ENCODE measurements at places on chromosomes 7 and 10.

GRCh38 chr10:7316839-7317238 lies 94.0 kb downstream of the SFMBT2 start:
- DNase-seq, result no peak

DNA sequence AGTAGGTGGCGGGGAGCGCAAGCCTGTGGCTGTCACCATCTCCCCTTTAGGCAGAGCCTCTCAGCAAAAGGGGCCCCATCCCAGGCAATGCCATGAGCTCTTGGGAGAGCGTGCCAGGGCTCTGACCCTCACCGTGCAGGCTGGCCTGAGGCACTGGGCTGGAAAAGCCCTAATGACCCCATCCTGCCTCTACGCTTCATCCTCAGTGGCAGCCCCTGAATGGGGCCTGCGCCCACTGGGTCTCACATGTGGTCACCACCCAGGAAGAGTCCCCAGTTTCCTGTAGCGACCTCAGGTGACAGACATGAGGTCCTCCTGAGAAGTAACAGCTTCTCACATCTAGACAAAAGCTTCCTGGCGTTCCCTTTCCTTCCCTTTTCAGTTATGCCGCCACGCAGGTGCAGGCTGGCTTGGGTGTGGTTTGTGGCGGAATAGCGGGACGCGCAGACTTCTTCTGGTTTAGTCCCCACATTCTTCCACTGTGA lies 59.2 kb downstream of the CLEC2L start:
- no peak for DNase-seq

GRCh38 chr7:35430547-35431153 lies 176.8 kb upstream of the TBX20 start:
- no peak for DNase-seq

- DNase-seq, result no peak
Measured at GRCh38 chr7:151336027-151336708, 5.4 kb upstream of the NUB1 start.

DNA sequence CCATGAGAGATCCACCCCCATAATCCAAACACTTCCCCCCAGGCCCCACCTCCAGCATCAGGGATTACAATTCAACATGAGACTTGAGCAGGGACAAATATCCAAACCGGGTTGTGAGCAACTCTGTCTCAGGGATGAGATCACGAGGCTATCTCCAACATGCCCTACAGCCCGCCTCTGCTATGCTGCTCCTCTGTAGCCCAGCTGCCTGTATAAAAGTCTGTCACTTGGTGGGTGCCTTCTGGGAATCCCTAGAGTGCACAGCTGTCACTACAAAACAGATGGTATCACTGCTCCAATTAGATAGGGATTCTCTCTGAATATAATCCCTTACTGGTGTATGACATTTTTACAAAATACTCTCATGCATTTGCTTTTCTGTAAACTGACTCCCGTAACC lies 114.9 kb upstream of the NANOS1 start:
- DNase-seq, result no peak

GRCh38 chr10:46218921-46219320 lies 67.9 kb upstream of the ANTXRL start:
- DNase-seq, result no peak

GRCh38 chr7:50856806-50857205 lies 74.1 kb upstream of the GRB10 start:
- no peak for DNase-seq

- DNase-seq, result no peak
Measured at GRCh38 chr10:44334621-44335184, 50.2 kb downstream of the CXCL12 start.

DNA sequence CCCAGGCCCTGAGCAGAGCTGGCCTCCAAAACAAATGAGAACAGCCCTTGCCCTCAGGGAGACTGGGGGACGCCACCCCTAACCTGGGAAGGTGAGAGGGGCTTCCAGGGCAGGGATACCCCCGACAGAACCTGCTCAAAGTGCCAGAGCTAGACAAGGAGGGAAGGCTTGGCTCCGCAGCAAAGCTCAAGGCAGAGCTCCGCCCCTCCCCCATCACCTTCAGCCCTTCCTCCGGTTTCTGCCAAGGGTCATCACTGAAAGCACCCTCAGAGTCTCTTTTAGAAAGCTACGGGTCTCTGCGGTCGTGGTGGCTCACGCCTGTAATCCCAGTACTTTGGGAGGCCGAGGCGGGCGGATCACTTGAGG lies 73.4 kb upstream of the CUX1 start:
- no peak for DNase-seq

DNA sequence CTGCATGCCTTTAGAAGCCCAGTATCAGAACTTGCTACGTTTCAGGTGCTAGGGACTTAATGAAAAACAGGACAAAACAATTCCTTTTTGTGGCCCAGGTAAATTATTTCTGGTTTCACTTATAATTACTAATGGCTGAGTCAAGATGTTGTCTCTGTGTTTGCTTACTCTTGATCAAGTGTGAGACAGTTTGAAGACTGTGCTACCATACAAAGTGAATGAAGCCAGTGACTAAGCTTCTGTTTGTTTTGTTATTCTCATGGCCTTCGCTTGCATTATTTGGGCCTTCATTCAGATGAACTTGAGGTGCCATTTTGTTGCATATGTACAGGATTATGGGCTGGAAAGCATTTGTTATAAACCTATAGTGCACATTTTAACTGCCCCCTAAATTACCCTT lies 17.9 kb downstream of the SMNDC1 start:
- no peak for DNase-seq

DNA sequence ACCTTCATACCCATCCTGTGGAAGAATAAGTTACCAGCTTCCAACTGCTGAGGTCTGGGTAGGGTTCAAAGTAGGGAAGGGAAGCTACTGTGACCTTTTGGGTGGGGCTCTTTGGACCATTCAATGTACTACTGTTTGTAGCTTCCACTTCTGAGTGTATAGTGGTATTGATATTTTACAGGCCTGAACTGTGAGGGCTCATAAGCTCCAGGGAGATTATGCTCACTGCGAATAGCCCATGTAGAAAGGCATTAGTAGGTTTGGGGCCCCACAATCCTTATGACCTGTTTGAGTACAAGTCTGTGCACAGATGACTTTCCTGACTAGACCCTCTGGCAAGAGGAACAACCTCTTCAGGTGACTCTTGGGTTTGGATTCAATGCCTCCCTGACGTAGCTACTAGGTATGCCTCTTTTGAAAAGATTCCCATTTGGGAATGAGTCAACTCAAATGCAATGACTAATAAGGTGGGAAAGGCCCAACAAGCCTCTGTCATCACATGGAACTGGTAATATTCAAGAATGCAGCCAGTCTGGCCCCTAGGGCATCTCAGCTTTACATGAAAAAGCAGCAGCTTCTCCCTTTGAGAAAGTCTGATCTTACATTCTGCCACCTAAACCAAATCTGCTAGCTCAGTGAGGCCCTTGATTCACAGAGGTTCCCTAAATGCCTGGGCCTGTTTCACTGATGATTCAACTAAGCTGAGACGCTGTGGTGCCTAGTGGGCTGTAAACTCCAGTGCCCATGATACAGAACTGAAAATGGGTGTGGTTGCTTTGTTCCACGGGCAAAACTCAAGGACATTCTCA lies 79.8 kb downstream of the ABI1 start:
- DNase-seq, result peak; percentile 12

GRCh38 chr10:14779001-14779651 lies 4.4 kb upstream of the FAM107B start:
- DNase-seq, result no peak

DNA sequence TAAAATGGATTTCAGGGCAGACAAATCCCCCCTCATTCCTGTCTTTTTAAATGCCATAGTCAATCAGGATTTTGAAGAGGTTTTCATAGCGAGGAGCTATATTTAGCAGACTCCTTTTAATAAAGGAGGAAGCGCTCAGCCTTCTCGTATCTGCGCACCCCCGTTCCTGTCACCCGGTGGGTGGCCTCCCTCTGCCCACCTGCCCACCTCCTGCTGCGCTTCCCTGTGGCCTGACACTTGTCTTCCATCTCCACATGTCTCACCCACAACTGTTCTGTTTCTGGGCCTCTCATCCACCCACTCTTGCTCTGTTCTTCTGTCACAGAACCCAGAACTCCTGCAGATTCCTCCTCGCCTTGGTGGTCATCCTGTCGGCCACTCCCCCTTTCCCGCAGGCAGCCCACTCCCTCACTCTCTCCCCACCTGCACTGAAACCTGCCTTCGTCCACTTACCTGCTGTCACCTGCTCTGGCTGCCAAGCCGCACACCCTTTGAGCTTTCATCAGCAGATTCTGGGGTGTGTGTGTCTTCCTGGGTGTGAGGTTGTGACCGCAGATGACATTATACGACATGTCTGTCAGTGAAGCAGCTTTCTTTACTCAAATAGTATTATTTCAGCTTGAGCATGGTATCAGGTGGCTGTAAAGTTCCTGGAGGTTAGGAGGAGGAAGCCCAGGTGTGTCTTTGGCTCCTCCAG lies 163.5 kb upstream of the AGK start:
- no peak for DNase-seq

- no peak for DNase-seq
Measured at GRCh38 chr10:48751730-48752129, 67.1 kb downstream of the WDFY4 start.

GRCh38 chr10:135132-135600 lies at the start of gene ZMYND11:
ZMYND11 (plus strand) TSS chr10:135455; CDS start chr10:180013, 44,558 bp downstream.
- DNase-seq, result peak; percentile 54

DNA sequence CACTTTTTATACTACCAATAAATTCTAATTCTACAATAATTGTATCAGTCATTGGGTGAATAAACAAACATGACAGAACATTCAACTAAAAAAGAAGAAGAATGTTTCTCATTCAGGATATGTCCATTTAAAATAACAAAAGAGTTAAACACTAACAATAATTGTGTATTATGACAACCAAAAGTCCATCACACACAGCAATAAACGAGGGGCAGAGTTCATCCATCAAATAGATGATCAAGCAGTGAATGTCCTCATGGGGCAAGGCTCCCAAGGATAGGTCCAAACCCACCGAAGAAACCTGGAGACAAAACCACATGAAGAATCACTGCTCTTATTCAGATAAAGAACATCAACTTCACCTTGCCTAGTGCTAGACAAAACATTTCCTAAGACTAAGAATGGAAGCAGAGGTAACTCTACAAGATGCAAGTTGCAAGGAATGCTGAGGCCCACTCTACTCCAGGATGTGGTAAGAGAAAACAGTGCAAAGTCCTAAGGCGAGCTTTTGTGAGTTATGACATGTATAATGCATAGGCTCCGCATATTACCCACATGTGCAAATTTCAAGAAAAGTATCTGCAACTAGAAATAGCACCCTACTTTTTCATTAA lies 115.1 kb downstream of the PARD3 start:
- DNase-seq, result no peak

DNA sequence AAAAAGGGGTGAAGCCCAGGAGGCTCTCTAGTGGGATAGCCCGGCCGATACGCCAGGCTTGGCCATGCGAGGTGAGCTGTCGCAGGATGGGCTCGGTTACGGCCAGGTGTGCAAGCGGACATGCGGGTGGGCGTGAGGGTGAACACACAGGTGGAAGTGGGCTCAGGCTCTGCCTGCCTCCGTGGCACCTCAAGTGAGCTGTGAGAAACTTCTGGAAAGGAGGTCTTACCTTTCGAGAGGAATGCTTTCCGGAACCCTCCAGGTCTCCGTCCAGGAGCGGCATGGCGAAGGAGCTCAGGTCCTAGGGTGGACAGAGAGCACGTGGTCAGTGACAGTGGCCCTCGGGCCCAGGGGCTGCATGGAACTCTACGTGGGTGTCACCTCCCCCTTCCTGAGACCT lies 90.7 kb downstream of the PRKAG2 start:
- no peak for DNase-seq

DNA sequence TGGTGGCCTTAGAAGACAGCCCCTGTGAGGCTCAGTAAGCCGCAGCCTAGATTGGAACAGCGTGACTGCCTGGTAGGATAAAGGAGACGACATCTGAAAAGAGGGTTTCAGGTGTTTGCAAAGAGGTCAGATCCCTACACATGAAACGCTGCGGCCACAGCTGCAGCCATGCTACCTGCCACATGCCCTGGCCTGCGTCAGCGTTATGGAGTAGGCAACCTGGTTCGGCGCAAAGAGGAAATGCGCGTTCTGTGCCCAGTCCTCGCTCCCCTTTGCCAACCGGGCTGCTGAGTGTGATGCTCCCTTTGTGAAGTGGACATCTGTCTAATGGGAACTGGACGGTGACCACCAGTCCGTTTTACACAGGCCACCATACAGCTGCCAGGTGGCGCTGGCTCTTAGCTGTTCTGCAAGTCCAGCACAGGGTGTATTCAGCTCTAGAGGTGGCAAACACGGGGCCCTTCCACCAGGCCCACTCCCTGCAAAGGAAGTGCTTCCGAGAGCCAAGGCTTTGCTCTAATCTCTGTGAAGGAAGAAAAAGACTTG lies 160.3 kb downstream of the CELF2 start:
- no peak for DNase-seq

DNA sequence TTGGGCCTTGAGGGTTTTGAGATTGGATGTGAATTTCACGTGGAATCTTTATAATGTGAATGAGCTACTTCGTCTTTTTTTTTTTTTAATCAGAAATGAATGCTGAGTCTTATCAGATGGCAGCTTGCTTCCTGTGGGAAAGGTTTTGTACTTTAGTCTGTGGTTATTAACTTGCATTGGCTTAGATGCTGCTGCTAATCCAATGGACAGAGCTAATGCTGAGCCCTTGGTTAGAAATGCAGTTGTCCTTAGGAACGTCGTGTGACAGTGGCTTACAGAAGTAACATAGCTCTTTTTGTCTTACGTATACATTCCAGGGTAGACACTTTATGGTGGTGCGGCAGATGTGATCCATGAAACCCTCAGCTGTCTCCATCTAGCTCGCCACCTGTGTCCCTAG lies 32.8 kb downstream of the ADCY1 start:
- no peak for DNase-seq

GRCh38 chr7:106462365-106462859 lies 177.6 kb upstream of the NAMPT start:
- no peak for DNase-seq

DNA sequence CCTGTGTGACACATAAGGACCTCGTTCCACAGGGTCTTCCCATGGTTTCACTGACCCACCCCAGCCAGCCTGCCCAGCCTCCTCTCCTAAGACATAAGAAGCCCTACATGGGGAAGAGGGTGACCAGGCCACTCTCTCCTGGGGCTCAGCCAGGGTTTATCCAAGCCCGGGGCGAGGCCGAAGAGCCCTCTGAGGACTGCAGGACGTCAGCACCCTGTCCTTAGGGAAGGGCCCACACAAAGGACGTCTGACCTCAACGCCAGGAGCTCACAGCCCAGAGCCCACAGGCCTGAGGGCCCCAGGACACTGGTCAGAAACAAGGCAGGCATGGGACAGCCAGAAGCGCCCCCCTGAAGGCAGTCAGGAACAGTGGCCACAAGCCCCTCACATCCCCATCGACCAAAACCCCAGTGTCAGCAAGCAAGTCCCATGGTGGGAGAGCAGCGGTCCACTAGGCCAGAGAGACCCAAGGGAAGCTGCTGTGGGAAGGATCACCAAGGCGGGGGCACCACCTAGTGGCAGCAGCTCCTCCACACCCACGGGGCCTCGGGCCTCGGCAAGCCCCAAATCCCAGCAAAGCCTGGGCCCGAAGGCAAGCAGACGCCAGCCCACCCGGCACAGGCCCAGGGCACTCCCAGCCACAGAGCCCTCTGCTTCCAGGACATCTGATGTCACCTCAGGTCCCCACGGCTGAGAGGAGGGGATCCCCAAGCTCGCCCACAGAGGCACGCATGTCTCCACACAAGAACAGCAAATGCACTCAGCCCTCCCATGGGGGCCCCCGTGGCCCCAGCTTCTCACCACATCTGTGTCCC lies 23.4 kb downstream of the MAD1L1 start:
- peak; percentile 15 for DNase-seq

- DNase-seq, result no peak
Measured at GRCh38 chr7:4014346-4015050, 667.6 kb upstream of the FOXK1 start.

- DNase-seq, result no peak
Measured at GRCh38 chr7:30698481-30698880, 16.2 kb upstream of the CRHR2 start.
